ENCODE measurements at places on chromosomes 4 and X.

DNA sequence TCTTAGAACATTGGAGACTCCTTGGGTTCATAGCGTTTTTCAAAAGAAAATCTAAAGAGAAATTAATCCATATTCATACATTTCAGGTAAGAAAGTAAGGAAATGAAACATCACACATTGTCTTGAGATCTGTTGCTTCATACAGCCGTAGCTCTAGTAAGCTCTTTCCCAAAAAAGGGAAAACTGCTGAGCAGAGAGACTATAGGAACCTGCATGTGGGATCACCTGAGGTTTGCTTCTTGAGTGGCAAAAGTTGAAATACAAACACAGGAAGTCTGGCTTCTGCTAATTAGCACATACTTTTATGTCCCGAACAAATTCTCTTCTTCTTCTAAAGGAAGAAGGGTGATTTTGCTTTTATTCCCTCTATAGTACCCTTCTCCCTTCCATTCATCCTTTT lies 57.7 kb downstream of the MRPL1 start:
- H3K4me1 ChIP-seq = no peaks in the 10 kb centered on the region
- H3K36me3 ChIP-seq = no peaks in the 10 kb centered on the region
- no peak for DNase-seq
- H3K27me3 ChIP-seq = no peaks in the 10 kb centered on the region
- H3K27ac ChIP-seq = no peak overlapping the region

DNA sequence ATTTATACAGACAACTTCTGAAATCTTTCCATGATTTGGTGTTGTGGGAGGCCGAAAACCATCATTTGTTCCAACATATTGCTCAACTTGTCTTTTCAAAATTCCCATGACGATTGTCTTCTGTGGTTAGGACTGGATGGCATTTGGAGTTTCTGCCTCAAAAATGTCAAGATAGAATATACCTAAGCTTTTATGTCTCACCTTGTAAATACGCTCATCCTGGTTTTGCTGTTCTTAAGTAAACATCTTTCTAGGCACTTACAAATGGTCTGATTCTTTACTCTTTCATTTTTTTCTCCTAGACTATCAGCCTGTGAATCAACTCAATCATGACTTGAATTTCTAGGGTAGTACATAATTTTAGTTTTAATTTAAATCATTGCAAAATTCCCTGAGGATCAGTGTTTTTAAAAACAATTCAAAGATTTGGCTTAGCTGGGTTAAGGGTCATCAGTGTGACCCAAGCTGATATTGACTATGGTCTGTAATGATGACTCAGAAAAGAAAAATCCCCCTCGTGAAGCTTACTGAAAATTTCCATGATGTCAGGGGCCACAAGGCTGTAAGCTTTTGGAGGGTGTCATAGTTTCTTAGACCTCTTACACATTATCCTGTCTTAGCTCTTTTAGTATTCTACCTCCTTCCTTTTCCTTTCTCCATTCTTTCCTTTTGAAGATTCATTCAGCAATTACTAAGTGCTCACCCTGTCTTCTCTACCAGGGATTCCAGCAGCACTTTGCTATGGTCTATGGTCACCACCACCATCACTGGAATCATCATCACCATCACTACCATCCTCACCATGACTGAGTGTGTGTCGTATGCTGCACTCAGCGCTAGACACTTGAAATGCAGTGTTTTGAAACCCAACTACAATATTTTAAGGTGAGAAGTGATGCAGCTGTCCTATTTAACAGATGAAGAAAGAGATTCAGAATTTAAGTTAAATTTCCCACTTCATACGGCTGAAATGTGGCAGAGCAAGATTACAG lies 124.4 kb downstream of the CPE start:
- no peaks in the 10 kb centered on the region for H3K27me3 ChIP-seq
- H3K4me3 ChIP-seq = no peak overlapping the region
- no peak overlapping the region for H3K27ac ChIP-seq
- no peaks in the 10 kb centered on the region for H3K4me1 ChIP-seq
- H3K36me3 ChIP-seq = no peaks in the 10 kb centered on the region

DNA sequence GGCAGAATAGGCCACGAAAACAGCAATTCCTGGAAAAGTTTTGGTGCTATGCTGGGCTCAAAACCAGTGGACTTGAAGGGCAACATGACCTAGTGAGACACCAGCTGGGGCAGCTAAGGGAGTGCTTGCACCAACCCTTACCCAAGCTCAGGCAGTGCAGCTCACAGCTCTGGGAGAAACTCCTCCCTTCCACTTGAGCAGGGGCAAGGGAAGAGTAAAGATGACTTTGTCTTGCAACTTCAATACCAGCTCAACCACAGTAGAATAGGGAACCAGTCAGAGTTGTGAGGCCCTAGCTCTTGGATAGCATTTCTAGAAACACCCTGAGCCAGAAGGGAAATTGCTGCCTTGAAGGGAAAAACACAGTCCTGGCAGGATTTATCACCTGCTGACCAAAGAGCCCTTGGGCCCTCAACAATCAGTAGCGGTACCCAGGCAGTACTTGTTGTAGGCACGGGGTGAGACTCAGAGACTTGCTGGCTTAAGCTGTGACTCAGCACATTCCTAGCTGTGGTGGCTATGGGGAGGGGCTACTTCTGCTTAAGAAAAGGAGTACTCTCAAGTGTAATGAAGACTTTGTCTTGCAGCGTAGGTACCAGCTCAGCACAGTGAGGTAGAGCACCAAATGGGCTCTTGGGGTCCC lies 19.7 kb upstream of the ABCG2 start:
- no peaks in the 10 kb centered on the region for H3K27me3 ChIP-seq
- no peak overlapping the region for H3K27ac ChIP-seq
- H3K36me3 ChIP-seq = no peaks in the 10 kb centered on the region
- H3K4me3 ChIP-seq = no peak overlapping the region

GRCh38 chr4:112184438-112184837 lies 39.2 kb downstream of the FAM241A start:
- no peaks in the 10 kb centered on the region for H3K36me3 ChIP-seq
- no peak overlapping the region for H3K4me3 ChIP-seq
- no peak for DNase-seq

- H3K4me3 ChIP-seq = no peak overlapping the region
- H3K4me1 ChIP-seq = peaks cover 14% of the 10 kb centered on the region
- DNase-seq = no peak
These were observed 187.0 kb upstream of the PPARGC1A start for GRCh38 chr4:24076811-24077210.

DNA sequence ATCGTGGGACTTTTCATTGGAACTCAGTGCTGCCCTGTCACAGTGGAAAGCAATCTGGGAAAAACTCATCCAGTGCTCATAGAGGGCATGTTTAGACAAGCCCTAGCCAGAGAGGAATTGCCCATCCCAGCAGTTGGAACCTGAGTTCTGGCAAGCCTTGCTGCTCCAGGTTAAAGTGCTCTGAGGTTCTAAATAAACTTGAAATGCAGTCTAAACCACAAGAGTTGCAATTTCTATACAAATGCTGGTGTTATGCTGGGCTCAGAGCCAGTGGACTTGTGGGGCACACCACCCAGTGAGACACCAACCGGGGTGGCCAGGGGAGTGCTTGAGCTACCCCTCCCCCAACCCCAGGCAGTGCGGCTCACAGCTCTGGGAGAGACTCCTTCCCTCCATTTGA lies 142.8 kb upstream of the PPP1R2C start:
- no peak overlapping the region for H3K4me3 ChIP-seq
- no peaks in the 10 kb centered on the region for H3K4me1 ChIP-seq
- H3K27me3 ChIP-seq = no peaks in the 10 kb centered on the region
- no peaks in the 10 kb centered on the region for H3K36me3 ChIP-seq
- no peak overlapping the region for H3K27ac ChIP-seq

- H3K4me1 ChIP-seq = no peaks in the 10 kb centered on the region
- no peaks in the 10 kb centered on the region for H3K36me3 ChIP-seq
- no peak overlapping the region for H3K4me3 ChIP-seq
- H3K27ac ChIP-seq = no peak overlapping the region
- no peak for DNase-seq
These were observed 2.9 kb downstream of the NDST4 start for GRCh38 chr4:115110191-115111181.

DNA sequence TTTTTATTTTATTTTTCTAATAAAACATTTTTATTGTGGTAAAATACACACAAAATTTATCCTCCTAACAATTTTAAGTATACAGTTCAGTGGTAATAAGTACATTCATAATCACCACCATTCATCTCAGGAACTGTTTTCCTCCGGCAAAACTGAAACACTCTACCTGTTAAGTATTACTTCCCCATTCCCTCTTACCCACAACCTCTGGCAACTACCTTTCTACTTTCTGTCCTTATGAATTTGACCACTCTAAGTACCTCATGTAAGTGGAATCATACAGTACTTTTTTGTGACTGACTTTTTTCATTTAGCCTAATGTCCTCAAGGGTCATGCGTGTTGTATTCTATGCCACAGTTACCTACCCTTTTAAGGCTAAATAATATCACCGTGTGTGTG lies 21.1 kb upstream of the HSFX4 start:
- no peaks in the 10 kb centered on the region for H3K27me3 ChIP-seq
- H3K27ac ChIP-seq = no peak overlapping the region
- no peak for DNase-seq
- H3K36me3 ChIP-seq = no peaks in the 10 kb centered on the region
- no peak overlapping the region for H3K4me3 ChIP-seq

- peaks cover 25% of the 10 kb centered on the region for H3K4me1 ChIP-seq
- H3K27me3 ChIP-seq = no peaks in the 10 kb centered on the region
- no peaks in the 10 kb centered on the region for H3K36me3 ChIP-seq
These were observed 646 bp downstream of the DOK7 start for GRCh38 chr4:3463556-3464348.

- no peak overlapping the region for H3K4me3 ChIP-seq
- H3K4me1 ChIP-seq = no peaks in the 10 kb centered on the region
- H3K27ac ChIP-seq = no peak overlapping the region
- no peaks in the 10 kb centered on the region for H3K27me3 ChIP-seq
- H3K36me3 ChIP-seq = no peaks in the 10 kb centered on the region
- DNase-seq = no peak
These were observed 39.4 kb upstream of the DCK start for GRCh38 chr4:70954032-70954431.

- peaks cover 7% of the 10 kb centered on the region for H3K27me3 ChIP-seq
- no peak for DNase-seq
- no peak overlapping the region for H3K4me3 ChIP-seq
- H3K4me1 ChIP-seq = peaks cover 17% of the 10 kb centered on the region
- no peak overlapping the region for H3K27ac ChIP-seq
These were observed 38.1 kb downstream of the FGFRL1 start for GRCh38 chr4:1049591-1049905.

DNA sequence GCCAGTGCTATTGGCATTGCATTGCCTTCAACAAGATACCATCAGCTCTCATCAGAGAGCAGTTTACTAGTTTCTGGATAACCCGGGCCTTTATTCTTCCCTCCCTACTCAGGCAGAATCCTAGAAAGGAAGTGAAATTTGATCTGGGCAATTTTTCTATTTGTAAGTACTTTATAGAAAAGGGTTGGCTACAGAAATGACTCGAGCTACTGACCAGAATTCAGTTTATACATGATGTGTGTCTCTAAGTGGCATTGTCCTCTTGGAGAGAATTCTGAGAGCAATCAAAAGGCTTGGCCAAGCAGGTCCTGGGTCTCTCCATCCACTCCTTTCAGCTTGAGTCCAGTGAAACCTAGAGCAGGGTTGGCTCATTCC lies 192.7 kb upstream of the LEF1 start:
- DNase-seq = no peak
- no peaks in the 10 kb centered on the region for H3K27me3 ChIP-seq
- H3K4me3 ChIP-seq = no peak overlapping the region
- H3K4me1 ChIP-seq = no peaks in the 10 kb centered on the region
- no peaks in the 10 kb centered on the region for H3K36me3 ChIP-seq
- no peak overlapping the region for H3K27ac ChIP-seq

- H3K27ac ChIP-seq = no peak overlapping the region
- H3K4me3 ChIP-seq = no peak overlapping the region
- no peak for DNase-seq
- no peaks in the 10 kb centered on the region for H3K4me1 ChIP-seq
- no peaks in the 10 kb centered on the region for H3K27me3 ChIP-seq
These were observed 494.8 kb upstream of the ZFP42 start for GRCh38 chr4:187500796-187501195.

- H3K27ac ChIP-seq = no peak overlapping the region
- no peak overlapping the region for H3K4me3 ChIP-seq
- no peak for DNase-seq
- peaks cover 1% of the 10 kb centered on the region for H3K4me1 ChIP-seq
- no peaks in the 10 kb centered on the region for H3K36me3 ChIP-seq
These were observed 54.2 kb downstream of the SUPT20HL2 start for GRCh38 chrX:24259544-24260240.

GRCh38 chr4:165301833-165302232 lies 25.6 kb upstream of the MSMO1 start:
- H3K27ac ChIP-seq = peak overlapping the region; percentile 82
- peaks cover 23% of the 10 kb centered on the region for H3K4me1 ChIP-seq
- H3K4me3 ChIP-seq = no peak overlapping the region
- no peak for DNase-seq
- peaks cover 4% of the 10 kb centered on the region for H3K36me3 ChIP-seq
- no peaks in the 10 kb centered on the region for H3K27me3 ChIP-seq

- no peaks in the 10 kb centered on the region for H3K27me3 ChIP-seq
- no peaks in the 10 kb centered on the region for H3K4me1 ChIP-seq
- no peak overlapping the region for H3K27ac ChIP-seq
- H3K4me3 ChIP-seq = no peak overlapping the region
- no peaks in the 10 kb centered on the region for H3K36me3 ChIP-seq
- no peak for DNase-seq
These were observed 101.8 kb downstream of the HMX1 start for GRCh38 chr4:8769645-8770517.

DNA sequence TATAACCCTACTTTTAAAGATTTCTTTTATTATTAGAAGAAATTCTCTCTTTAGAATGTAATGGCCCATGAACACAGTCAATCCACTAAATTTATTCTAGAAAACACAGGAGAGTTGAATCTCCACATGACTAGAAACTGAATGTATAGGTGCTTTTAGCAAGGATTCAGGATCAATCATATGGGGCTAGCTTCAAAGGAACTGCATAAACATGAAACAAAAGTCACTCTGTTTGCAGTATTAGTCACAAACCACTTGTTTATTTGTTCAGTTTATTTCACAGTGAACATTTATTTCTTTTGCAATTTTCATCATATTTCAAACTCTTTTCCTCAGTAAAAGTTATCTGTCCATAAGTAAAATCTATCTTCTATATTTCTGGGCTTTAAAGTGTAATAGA lies 1604.6 kb downstream of the PCDH18 start:
- no peaks in the 10 kb centered on the region for H3K4me1 ChIP-seq
- no peaks in the 10 kb centered on the region for H3K27me3 ChIP-seq
- DNase-seq = no peak
- H3K36me3 ChIP-seq = no peaks in the 10 kb centered on the region
- no peak overlapping the region for H3K27ac ChIP-seq

- H3K27ac ChIP-seq = no peak overlapping the region
- H3K4me3 ChIP-seq = no peak overlapping the region
- no peaks in the 10 kb centered on the region for H3K4me1 ChIP-seq
- no peak for DNase-seq
These were observed 131.2 kb downstream of the UNC5C start for GRCh38 chr4:95417531-95417930.

GRCh38 chr4:176534566-176534965 lies 214.8 kb downstream of the SPCS3 start:
- DNase-seq = no peak
- H3K4me3 ChIP-seq = no peak overlapping the region

GRCh38 chr4:79439489-79439888 lies 31.5 kb upstream of the GK2 start:
- H3K4me1 ChIP-seq = no peaks in the 10 kb centered on the region
- H3K27me3 ChIP-seq = no peaks in the 10 kb centered on the region
- no peak overlapping the region for H3K4me3 ChIP-seq
- no peak for DNase-seq
- H3K36me3 ChIP-seq = no peaks in the 10 kb centered on the region

GRCh38 chr4:98930311-98930865 lies 1.5 kb upstream of the EIF4E start:
- peak overlapping the region; percentile 93 for H3K27ac ChIP-seq
- H3K4me3 ChIP-seq = no peak overlapping the region
- H3K36me3 ChIP-seq = peaks cover 3% of the 10 kb centered on the region

Data from liver (tissue), 10 donors.